ENCODE measurements at places on chromosomes 2 and 18. TPM values are rescaled to one million over a fixed set of nuclear protein-coding genes. Genes with fewer than 3 reads are reported as not detected.

- H3K27me3 ChIP-seq, result no peaks in the 10 kb centered on the region
- no peak for DNase-seq
- H3K4me3 ChIP-seq, result no peak overlapping the region
- H3K36me3 ChIP-seq, result no peaks in the 10 kb centered on the region
Observed at GRCh38 chr2:239793086-239793485, 232.1 kb downstream of the NDUFA10 start.

The HOXD3 gene
- total RNA-seq, result 0.49 TPM

The IL37 gene
- total RNA-seq, result not detected

The LIMS2 gene
- total RNA-seq, result 117 TPM

DNA sequence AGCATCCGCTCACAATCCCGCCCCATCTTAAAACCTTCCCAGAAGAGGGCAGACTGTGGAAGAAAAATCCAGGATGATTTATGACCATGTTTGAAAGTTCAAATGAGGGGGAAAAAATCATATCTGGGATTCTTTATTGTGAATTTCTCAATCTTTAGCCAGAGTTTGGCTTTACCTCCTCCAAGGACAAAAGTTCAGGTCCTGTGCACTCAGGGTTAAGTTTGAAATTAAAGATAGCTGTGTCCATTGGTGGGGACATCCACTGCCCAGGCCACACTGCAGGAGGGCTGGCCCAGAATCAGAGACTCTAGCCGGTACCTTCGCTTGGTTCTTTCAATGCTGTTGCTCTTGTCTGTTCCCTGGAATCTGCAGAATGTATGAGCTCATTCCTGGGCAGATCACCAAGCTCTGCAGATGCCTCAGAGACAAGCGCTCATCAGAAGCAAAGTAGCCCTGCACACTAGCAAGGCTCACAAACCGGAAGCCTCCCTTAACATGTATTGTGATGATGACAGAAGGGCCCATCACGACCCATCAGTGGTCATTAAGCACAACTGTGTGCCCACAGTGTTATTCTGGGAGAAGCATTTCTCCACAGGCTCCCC lies 375.3 kb upstream of the KLHL29 start:
- H3K4me1 ChIP-seq, result no peaks in the 10 kb centered on the region
- H3K27me3 ChIP-seq, result no peaks in the 10 kb centered on the region
- H3K27ac ChIP-seq, result no peak overlapping the region
- DNase-seq, result no peak

The CD302 gene
- total RNA-seq, result 142 TPM

- no peak overlapping the region for H3K27ac ChIP-seq
- H3K4me3 ChIP-seq, result no peak overlapping the region
- no peak for DNase-seq
- no peaks in the 10 kb centered on the region for H3K4me1 ChIP-seq
Observed at GRCh38 chr2:10187661-10188060, 65.1 kb downstream of the RRM2 start.

The HRH4 gene
- 0.10 TPM for total RNA-seq

All from upper lobe of left lung (tissue), 6 donors.